Right atrium auricular region (tissue), 2 donors: ENCODE measurements at places on chromosomes 6 and 20. TPM values are rescaled to one million over a fixed set of nuclear protein-coding genes. Genes with fewer than 3 reads are reported as not detected.

- DNase-seq: no peak
Observed at GRCh38 chr6:498795-499231, 107.3 kb downstream of the IRF4 start.

DNA sequence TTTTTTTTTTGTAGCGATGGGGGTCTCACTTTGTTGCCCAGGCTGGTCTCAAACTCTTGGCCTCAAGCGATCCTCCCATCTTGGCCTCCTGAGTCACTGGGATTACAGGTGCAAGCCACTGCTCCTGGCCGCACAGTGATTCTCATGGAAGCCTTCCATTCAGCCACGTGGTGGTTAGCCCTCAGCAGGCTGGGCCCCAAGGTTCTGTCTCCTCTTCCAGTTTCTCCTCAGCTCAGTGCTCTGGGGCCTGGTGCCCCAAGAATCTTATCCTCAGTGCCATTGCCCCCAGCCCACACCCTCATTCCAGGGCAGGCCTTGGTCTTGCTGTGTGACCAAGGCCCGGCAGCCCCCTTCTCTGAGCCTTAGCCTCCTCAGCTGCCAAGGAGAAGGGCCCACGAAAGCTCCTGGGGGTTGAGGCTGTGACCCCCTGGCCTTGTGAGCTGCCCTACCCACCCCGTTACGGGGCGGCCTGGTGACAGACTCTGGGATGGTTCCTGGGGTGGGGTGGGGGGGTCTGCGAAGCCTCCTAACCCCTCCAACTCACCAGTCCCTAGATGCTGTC lies 16.4 kb downstream of the SRC start:
- DNase-seq: no peak

DNA sequence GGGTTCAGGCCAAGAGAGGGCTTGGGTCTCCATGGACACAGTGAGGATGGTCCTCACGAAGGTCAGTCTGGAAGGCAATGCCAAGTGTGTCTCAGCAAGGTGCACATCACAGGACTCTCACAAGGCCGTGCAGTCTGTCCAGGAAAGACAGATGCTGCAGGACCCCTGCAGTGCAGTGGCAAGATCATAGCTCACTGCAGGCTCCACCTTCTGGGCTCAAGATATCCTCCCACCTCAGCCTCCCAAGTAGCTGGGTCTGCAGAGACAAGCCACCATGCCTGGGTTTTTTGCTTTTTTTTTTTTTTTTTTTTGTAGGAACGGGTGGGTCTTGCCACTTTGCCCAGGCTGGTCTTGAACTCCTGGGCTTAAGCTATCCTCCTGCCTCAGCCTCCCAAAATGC lies 26.4 kb downstream of the ZMYND8 start:
- no peak for DNase-seq

GRCh38 chr6:133247581-133247980 lies 6.4 kb downstream of the EYA4 start:
- DNase-seq: no peak

DNA sequence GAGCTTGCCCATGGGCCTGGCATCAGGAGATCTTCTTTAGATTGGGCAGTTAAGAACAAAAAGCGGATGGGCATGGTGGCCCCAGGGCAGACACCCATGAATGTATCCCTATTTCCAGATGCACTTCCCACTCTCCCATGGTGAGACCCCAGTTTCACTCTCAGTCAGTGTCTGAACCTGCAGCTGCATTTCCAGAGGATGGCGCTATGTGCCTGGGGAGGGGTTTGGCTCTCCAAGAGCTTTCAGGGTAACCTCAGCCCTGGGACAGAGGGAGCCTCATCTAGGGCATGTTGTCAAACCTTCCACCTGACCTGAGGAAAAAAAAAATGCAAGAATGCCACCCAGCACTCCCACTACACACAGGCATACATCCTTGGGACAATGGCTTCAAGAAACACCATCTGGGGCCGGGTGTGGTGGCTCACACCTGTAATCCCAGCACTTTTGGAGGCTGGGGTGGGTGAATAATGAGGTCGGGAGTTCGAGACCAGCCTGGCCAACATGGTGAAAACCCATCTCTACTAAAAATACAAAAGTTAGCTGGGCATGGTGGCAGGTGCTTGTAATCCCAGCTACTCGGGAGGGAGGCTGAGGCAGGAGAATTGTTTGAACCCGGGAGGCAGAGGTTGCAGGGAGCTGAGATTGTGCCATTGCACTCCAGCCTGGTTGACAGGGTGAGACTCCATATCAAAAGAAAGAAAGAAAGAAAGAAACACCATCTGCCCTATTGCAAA lies 1.9 kb downstream of the CST9L start:
- DNase-seq: no peak

GRCh38 chr6:130111031-130111430 lies 92.7 kb downstream of the L3MBTL3 start:
- no peak for DNase-seq

- no peak for DNase-seq
Observed at GRCh38 chr6:54698974-54699373, 147.6 kb upstream of the FAM83B start.

Gene PGC
- total RNA-seq: not detected

Gene OR2J3
- total RNA-seq: not detected

Gene RNF217
- total RNA-seq: 14.1 TPM

Gene CARMIL1
- 7.9 TPM for total RNA-seq

Gene OR2B6
- total RNA-seq: not detected

Gene FAM83B
- 8.9 TPM for total RNA-seq
